ENCODE measurements at places on chromosomes 16 and 17. TPM values are rescaled to one million over a fixed set of nuclear protein-coding genes. Genes with fewer than 3 reads are reported as not detected.

DNA sequence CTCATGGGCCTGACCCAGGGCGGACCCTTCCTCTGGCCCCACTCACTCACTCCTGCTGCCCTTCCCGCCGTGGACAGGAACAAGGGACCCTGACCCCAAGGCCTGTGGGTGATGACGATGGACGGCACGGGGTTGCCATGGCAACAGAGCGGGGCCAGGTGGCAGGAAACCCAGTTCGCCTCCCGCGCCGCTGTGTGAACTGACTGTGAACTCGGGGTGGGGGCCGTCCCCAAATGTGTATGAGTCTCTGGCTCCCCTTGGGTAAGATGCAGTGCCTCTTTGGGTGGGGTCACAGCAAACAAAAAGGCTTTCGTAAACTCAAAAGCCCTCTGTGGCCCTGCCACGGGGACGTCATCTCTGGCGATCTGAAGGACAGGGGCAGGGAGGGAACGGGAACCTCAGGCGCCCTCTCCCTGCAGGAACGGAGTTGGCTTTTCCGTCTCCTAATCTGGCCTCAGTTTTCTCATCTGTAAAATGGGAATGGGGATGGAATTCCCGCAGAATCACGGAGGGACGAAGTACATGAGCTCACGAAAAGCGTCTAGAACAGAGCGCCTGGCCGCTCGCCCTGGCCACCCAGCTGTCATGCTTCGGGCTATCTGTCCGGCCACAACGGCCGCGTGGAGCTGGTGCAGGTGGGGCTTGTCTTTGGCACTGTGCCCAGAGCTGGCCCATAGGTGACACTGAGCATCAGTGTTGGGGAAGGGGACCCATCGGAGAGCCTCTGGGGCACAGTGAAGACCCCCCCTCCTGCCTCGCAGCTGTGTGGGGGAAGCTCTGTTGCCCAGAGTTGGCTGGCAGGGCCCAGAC lies 44.9 kb upstream of the PABPN1L start:
- no peak for DNase-seq
- H3K27me3 ChIP-seq: no peaks in the 10 kb centered on the region
- no peak overlapping the region for H3K4me3 ChIP-seq
- H3K4me1 ChIP-seq: peaks cover 2% of the 10 kb centered on the region
- H3K36me3 ChIP-seq: no peaks in the 10 kb centered on the region
- H3K27ac ChIP-seq: no peak overlapping the region

- H3K4me1 ChIP-seq: no peaks in the 10 kb centered on the region
- H3K27me3 ChIP-seq: peaks cover 56% of the 10 kb centered on the region
- no peak for DNase-seq
- no peak overlapping the region for H3K27ac ChIP-seq
- no peaks in the 10 kb centered on the region for H3K36me3 ChIP-seq
Measured at GRCh38 chr16:25073854-25074253, 37.7 kb upstream of the LCMT1 start.

- H3K27me3 ChIP-seq: no peaks in the 10 kb centered on the region
- H3K27ac ChIP-seq: no peak overlapping the region
- H3K4me1 ChIP-seq: peaks cover 4% of the 10 kb centered on the region
- no peak for DNase-seq
- H3K4me3 ChIP-seq: no peak overlapping the region
Measured at GRCh38 chr16:22014271-22014873, 6.5 kb downstream of the MOSMO start.

- H3K27ac ChIP-seq: no peak overlapping the region
- H3K4me1 ChIP-seq: no peaks in the 10 kb centered on the region
- H3K27me3 ChIP-seq: peaks cover 58% of the 10 kb centered on the region
- H3K36me3 ChIP-seq: no peaks in the 10 kb centered on the region
- DNase-seq: no peak
- H3K4me3 ChIP-seq: no peak overlapping the region
Measured at GRCh38 chr16:10862438-10862837, 14.6 kb upstream of the CIITA start.

- H3K27ac ChIP-seq: no peak overlapping the region
- H3K4me1 ChIP-seq: peaks cover 48% of the 10 kb centered on the region
- DNase-seq: no peak
Measured at GRCh38 chr17:72461757-72462156, 340.9 kb downstream of the SOX9 start.

DNA sequence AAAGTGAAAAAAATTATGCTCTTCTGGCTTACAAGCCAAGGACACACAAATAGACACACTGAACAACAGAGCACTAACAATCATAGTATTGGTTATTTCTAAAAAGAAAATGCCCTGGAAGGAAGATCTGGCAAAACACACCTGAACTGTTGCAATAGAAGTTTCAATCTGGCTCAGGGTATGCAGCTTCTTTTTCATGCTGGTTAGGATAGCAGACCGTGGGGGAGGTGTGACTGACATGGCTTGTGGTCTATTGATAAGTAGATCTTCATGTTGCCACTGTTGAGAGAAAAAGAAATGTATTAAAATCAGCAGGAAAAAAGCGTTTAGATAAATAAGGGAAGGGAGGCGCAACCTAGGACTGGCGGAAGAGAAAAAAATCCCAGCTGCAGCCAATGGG lies 26.5 kb upstream of the ARL6IP1 start:
- H3K27ac ChIP-seq: no peak overlapping the region
- no peak overlapping the region for H3K4me3 ChIP-seq
- DNase-seq: no peak
- H3K4me1 ChIP-seq: no peaks in the 10 kb centered on the region
- H3K27me3 ChIP-seq: no peaks in the 10 kb centered on the region
- H3K36me3 ChIP-seq: peaks cover 22% of the 10 kb centered on the region

DNA sequence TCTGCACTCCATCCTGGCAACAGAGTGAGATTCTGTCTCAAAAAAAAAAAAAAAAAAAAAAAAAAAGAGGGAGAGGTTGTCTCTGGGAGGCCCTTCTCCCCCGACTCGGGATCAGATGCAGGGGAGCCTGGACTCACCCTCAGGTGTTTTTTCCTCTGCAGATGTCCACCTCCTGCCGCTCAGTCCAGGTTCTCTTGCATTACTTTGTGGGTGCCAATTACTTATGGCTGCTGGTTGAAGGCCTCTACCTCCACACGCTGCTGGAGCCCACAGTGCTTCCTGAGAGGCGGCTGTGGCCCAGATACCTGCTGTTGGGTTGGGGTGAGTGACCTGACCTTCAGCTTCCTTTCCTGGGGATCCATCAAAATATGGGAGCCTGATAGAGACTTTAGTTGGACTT lies 34.1 kb downstream of the GLP2R start:
- H3K27ac ChIP-seq: no peak overlapping the region
- no peaks in the 10 kb centered on the region for H3K36me3 ChIP-seq
- peaks cover 17% of the 10 kb centered on the region for H3K27me3 ChIP-seq
- H3K4me1 ChIP-seq: no peaks in the 10 kb centered on the region
- no peak for DNase-seq

- H3K36me3 ChIP-seq: no peaks in the 10 kb centered on the region
- no peak for DNase-seq
- no peaks in the 10 kb centered on the region for H3K4me1 ChIP-seq
- peaks cover 31% of the 10 kb centered on the region for H3K27me3 ChIP-seq
- H3K27ac ChIP-seq: no peak overlapping the region
- H3K4me3 ChIP-seq: no peak overlapping the region
Measured at GRCh38 chr16:48680881-48681280, 70.9 kb upstream of the N4BP1 start.

- peaks cover 3% of the 10 kb centered on the region for H3K27me3 ChIP-seq
- H3K27ac ChIP-seq: no peak overlapping the region
- peaks cover 13% of the 10 kb centered on the region for H3K4me1 ChIP-seq
- no peaks in the 10 kb centered on the region for H3K36me3 ChIP-seq
- H3K4me3 ChIP-seq: no peak overlapping the region
Measured at GRCh38 chr17:55340176-55340575, 75.4 kb downstream of the HLF start.

GRCh38 chr17:74853048-74853397 lies 6.7 kb downstream of the GRIN2C start:
- peaks cover 88% of the 10 kb centered on the region for H3K27me3 ChIP-seq
- no peak for DNase-seq
- H3K4me1 ChIP-seq: peaks cover 9% of the 10 kb centered on the region
- no peaks in the 10 kb centered on the region for H3K36me3 ChIP-seq

GRCh38 chr17:62823111-62823893 lies 15.2 kb upstream of the MARCHF10 start:
- H3K36me3 ChIP-seq: no peaks in the 10 kb centered on the region
- H3K27ac ChIP-seq: no peak overlapping the region
- peaks cover 55% of the 10 kb centered on the region for H3K4me1 ChIP-seq
- no peak for DNase-seq

GRCh38 chr17:7282752-7283321 lies 1.3 kb downstream of the SLC2A4 start:
- no peak for DNase-seq
- no peak overlapping the region for H3K27ac ChIP-seq
- H3K4me3 ChIP-seq: peak overlapping the region; percentile 73
- H3K27me3 ChIP-seq: peaks cover 31% of the 10 kb centered on the region

- H3K4me1 ChIP-seq: peaks cover 3% of the 10 kb centered on the region
- H3K27ac ChIP-seq: no peak overlapping the region
- peaks cover 43% of the 10 kb centered on the region for H3K36me3 ChIP-seq
- H3K4me3 ChIP-seq: no peak overlapping the region
- no peak for DNase-seq
Measured at GRCh38 chr17:43772877-43773648, 5.7 kb downstream of the DUSP3 start.

DNA sequence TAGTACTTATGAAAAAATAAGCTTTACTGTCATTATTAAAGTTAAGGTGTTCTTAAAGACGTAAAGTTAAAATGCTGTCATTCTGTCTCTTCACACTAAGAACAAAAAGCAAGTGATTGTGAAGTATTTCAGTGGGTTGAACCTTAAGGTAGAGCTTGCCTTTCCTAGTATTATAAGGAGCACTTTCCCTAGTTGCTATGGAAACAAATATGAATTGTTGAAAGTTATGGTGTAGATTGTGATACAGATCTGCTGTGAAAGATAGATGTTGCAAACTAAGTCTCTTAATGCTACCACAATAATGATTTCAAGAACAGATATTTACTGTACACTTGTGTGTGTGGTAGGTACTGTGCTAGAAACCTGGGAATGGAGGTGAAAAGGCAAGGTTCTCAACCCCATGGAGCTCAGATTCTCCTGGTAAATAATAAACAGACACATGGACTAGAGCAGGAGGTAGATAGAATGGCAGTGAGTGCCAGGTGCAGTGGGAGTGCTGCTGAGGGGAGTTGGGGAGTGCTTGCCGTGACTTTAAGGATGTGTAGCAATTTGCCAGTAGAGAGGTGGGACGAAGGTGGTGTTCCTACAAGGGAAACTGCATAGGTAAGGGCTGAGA lies 34.7 kb downstream of the MRTFB start:
- no peaks in the 10 kb centered on the region for H3K27me3 ChIP-seq
- peaks cover 7% of the 10 kb centered on the region for H3K36me3 ChIP-seq
- peaks cover 52% of the 10 kb centered on the region for H3K4me1 ChIP-seq
- H3K27ac ChIP-seq: no peak overlapping the region
- H3K4me3 ChIP-seq: no peak overlapping the region
- no peak for DNase-seq

- no peaks in the 10 kb centered on the region for H3K27me3 ChIP-seq
- peaks cover 19% of the 10 kb centered on the region for H3K36me3 ChIP-seq
- peaks cover 15% of the 10 kb centered on the region for H3K4me1 ChIP-seq
- peak overlapping the region; percentile 52 for H3K4me3 ChIP-seq
- no peak overlapping the region for H3K27ac ChIP-seq
- no peak for DNase-seq
Measured at GRCh38 chr17:40176754-40177110, 538 bp upstream of the RAPGEFL1 start.

DNA sequence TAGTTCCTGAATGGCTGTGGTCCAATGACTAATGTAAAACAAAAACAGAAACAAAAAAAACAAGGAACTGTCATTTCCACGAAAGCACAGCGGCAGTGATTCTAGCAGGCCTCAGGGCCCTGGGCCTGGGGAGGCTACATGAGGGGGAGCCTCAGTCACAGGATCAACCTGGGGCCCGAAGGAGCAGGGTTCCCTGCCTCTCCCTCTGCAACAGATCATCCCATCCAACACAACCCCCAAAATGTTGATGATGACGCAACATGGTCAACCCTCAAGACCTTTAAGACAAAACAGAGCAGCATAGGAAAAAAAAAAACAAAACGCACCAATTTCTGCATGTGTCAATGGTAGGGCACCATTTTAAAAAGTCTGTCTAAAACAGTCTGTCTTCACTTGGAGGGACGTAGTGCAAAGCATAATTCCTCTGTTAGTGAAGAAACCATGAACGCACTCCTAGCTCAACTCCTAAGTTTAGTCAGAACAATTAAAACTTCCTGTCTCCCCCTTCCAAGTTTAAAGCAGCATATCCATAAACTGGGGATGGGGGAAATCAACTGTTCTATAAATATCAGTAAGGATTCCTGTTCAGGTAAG lies 32.3 kb downstream of the AXIN2 start:
- no peak for DNase-seq
- H3K4me1 ChIP-seq: peaks cover 55% of the 10 kb centered on the region
- H3K36me3 ChIP-seq: peaks cover 32% of the 10 kb centered on the region

GRCh38 chr17:16930571-16931317 lies 41.2 kb downstream of the TNFRSF13B start:
- no peaks in the 10 kb centered on the region for H3K4me1 ChIP-seq
- H3K36me3 ChIP-seq: no peaks in the 10 kb centered on the region
- no peak overlapping the region for H3K4me3 ChIP-seq
- DNase-seq: no peak
- H3K27ac ChIP-seq: no peak overlapping the region

DNA sequence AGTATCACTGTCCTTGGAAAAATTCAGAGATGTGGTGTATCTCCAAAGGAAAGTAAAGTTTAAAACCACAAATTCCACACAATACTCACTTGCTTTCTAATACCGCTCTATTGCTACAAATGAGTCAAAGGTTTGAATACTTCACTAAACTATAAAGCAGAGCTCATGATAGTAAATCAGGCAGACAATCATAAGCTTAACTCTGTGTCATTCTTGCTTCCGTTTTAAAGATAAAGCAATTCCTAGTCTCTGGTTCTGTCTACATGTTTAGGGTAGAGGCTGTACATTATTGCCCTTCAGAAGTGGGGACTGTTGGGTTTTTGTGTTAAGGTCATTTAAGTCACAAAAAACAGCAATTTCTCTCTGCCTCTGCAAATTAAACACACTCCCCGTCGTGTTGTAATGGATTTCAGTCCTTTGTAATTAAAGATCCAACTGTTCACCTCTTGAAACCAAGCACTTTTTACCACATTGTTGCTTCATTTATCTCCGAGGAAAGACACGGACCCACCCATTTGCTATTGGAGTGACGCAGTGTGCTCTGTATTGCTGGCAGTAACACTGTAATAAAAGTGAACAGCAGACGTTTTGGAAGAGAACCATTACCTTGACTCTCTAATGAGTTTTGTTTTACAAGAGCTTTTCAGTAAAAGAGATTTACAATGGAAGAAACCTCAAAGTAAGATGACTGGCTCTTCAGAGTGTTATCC lies 83.1 kb upstream of the CNTNAP4 start:
- no peaks in the 10 kb centered on the region for H3K36me3 ChIP-seq
- peaks cover 15% of the 10 kb centered on the region for H3K4me1 ChIP-seq
- DNase-seq: no peak
- H3K27me3 ChIP-seq: no peaks in the 10 kb centered on the region

Gene PRR15L
- 3.4 TPM for total RNA-seq

Gene FOXL1
- total RNA-seq: 2.5 TPM

Gene TP53TG3
- total RNA-seq: not detected

Gene EPX
- total RNA-seq: not detected

Gene TEKT1
- total RNA-seq: not detected

Gene UMOD
- not detected for total RNA-seq

Gene KCNJ12
- total RNA-seq: 0.76 TPM
